ENCODE measurements at places on chromosomes 12 and 14. TPM values are rescaled to one million over a fixed set of nuclear protein-coding genes. Genes with fewer than 3 reads are reported as not detected.

DNA sequence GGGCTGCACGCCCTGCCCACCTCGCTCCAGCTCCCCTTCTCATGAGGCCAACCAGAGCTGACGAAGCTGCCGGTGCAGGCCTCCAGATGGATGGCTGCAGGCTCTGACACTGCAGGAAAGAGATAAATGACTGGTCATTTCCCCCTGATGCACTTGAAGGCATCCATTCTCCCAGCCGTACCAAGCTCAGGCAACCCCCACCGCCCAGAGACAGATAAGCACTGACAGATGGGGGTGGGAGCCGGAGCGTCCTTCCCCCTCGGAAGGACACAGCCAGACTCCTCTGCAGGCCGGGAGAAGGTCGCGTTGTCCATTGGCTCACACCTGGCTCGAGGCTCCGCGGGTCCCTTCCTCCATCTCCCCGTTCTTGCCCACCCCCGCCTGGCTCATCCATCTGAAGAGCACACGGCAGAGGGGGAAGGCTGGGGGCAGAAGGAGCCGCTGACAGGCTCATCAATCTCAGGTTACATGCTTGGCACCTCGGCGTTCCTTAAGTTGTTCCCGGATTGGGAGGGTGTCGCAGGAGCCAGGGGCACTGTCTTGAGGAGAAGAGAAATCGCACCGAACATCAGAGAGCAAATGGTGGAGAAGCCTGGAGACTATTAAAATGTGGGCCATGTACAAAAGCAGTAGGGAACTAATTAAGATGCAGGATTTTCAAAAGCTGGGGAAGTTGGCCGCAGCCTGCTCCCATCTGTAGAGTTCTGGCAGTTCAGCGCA is 151.6 kb downstream of the DPF3 start:
- no peak overlapping the region for H3K4me3 ChIP-seq
- H3K27me3 ChIP-seq, result no peaks in the 10 kb centered on the region
- H3K27ac ChIP-seq, result no peak overlapping the region
- H3K4me1 ChIP-seq, result peaks cover 21% of the 10 kb centered on the region
- H3K36me3 ChIP-seq, result no peaks in the 10 kb centered on the region

- DNase-seq, result no peak
- H3K27ac ChIP-seq, result no peak overlapping the region
- no peak overlapping the region for H3K4me3 ChIP-seq
- no peaks in the 10 kb centered on the region for H3K27me3 ChIP-seq
- no peaks in the 10 kb centered on the region for H3K4me1 ChIP-seq
- no peaks in the 10 kb centered on the region for H3K36me3 ChIP-seq
These were observed 26.4 kb downstream of the CPNE8 start for GRCh38 chr12:38878986-38879385.

ZNF385A gene
- total RNA-seq, result 19.0 TPM

CCDC88C gene
- 11.5 TPM for total RNA-seq

GRCh38 chr12:2922329-2922728 is 31.6 kb downstream of the TULP3 start:
- no peaks in the 10 kb centered on the region for H3K4me1 ChIP-seq
- no peaks in the 10 kb centered on the region for H3K27me3 ChIP-seq
- DNase-seq, result no peak
- peaks cover 34% of the 10 kb centered on the region for H3K36me3 ChIP-seq
- H3K27ac ChIP-seq, result no peak overlapping the region
- no peak overlapping the region for H3K4me3 ChIP-seq
